Testis (tissue), 5 donors: ENCODE measurements at places on chromosomes 12 and 14. TPM values are rescaled to one million over a fixed set of nuclear protein-coding genes. Genes with fewer than 3 reads are reported as not detected.

MANSC1 gene
- 24.7 TPM for total RNA-seq

C1QL4 gene
- 5.5 TPM for total RNA-seq

TAMALIN gene
- total RNA-seq: 8.9 TPM

KRT78 gene
- 1.1 TPM for total RNA-seq

PTPN21 gene
- total RNA-seq: 47.2 TPM

ALKBH1 gene
- 19.2 TPM for total RNA-seq

ALDH6A1 gene
- total RNA-seq: 84.2 TPM

TSPAN19 gene
- total RNA-seq: 2.4 TPM

CCDC197 gene
- total RNA-seq: 20.7 TPM

FIGNL2 gene
- 2.1 TPM for total RNA-seq

RPGRIP1 gene
- 38.9 TPM for total RNA-seq

TSPAN9 gene
- 19.8 TPM for total RNA-seq

BCL11B gene
- 4.7 TPM for total RNA-seq

RIPK3 gene
- 3.2 TPM for total RNA-seq

TAS2R19 gene
- 10.4 TPM for total RNA-seq

ENDOU gene
- 0.43 TPM for total RNA-seq

GDF3 gene
- not detected for total RNA-seq

HPD gene
- total RNA-seq: 5.9 TPM

TAS2R20 gene
- total RNA-seq: 2.2 TPM
